Stimulated activated CD8-positive, alpha-beta memory T cell treated with anti-CD3 and anti-CD28 coated beads, Interleukin-15, amount 100 ng/mL, for 24 hours (primary cell): ENCODE measurements at places on chromosomes 3 and 15.

GRCh38 chr3:16520970-16521881 is 7.7 kb upstream of the RFTN1 start:
- DNase-seq: no peak

DNA sequence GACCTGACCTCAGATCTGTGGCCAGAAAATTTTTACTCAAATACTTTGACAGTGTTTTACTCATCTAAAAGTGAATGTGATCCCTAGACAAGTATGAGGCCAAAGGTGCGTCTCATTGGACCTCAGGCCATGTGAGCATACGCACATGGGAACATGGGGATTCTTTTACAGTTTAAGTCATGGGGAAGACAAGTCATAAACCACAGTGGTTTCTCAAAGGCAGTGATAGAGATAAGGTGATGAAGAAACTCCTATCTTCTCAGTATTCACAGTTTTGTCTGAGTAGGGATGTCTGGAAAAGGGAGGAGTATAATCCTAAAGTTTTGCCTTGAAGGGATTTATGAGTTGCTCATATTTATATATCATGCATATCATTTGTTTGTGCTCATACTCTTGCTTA is 173.8 kb downstream of the FNDC3B start:
- no peak for DNase-seq

DNA sequence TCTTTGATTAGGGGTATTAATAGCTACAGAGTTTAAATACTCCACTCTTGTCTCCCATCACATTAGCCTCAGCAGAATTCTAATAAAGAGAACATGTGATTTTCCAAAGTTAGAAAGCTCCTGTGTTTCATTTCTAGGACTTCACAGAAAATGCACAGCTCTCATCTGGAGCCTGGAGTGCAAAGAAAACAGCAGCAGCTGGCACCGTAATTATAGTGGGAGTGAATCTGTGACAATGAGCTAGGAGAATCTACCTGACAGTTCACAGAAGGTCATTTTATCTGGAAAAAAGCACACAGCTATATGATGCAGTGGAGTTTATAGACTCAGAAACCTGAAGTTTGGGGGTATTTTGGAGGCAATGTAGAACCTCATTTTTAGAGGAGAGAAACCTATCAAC is 5.4 kb upstream of the TRIM59 start:
- DNase-seq: no peak

GRCh38 chr3:43286841-43287499 is 630 bp downstream of the SNRK start:
- DNase-seq: peak; percentile 6

DNA sequence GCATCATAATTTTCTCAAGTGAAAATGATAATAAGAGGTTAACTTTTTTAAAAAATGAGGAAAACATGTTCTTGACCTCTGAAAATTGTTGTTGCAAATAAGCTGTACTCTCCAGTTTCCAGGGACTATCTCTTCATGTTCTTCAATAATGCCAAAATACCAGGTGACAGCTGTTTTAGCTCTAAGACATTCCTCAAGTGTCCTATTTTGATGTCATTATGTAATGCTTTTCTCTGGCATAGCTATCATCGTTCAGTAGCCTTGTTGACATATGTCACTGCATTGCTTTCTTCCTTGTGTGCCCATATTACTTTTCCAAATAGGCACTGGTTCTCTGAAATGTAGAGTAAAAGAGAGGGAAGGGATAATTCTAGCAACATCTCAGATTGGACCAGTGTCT is 5.7 kb upstream of the FILIP1L start:
- DNase-seq: no peak

GRCh38 chr15:100559330-100559729 is 30.6 kb upstream of the CERS3 start:
- no peak for DNase-seq

DNA sequence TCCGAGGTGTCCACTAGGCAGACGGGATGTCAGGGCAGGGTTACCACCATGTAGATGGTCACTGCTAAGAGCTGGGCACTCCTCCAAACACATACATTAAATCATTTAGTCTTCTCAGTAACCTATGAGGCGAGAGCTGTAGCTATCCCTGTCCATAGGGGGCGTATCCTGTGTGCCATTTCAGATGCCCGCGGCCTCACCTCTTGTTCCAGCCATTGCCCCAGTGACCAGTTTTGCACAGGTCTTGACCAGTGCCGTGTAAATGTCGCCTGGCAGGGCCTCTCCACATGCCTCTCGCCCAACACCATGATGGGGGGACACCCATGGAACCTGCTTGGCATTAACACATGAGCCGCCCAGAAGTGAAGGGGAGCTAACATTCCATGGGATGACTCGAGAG is 20.8 kb upstream of the SRP14 start:
- DNase-seq: no peak

DNA sequence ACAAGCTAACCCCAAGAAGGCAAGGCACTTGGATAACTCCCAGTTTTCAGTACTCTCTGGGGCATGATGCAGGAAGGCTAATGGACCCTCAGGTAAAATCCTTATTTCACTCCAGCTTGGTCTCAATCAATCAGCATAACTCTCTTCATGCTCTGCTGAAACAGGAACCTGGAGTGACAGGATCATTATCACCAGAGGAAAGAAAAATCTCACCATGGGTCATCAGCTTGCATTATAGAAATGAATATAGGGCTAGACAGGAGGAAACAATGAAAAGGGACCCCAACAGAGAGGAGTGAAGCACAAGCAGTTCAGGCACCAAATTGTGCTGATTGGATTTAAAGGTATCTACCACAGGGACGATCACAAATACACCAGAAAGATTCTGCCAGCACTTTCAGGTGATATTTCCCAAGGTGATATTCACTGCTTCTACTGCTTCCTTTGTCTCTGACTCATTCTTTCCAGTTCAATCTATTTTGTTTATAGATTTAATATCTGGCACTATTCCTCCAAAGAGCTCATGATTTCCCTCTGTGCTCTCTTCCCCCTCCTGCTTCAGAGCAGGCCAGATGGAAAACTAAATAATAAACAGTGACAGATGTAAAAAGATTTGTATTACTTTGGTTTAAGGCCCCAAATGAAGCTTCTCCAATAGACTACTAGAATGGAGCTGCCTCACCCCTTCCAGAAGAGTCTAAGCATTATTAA is 22.9 kb upstream of the THUMPD3 start:
- DNase-seq: no peak

DNA sequence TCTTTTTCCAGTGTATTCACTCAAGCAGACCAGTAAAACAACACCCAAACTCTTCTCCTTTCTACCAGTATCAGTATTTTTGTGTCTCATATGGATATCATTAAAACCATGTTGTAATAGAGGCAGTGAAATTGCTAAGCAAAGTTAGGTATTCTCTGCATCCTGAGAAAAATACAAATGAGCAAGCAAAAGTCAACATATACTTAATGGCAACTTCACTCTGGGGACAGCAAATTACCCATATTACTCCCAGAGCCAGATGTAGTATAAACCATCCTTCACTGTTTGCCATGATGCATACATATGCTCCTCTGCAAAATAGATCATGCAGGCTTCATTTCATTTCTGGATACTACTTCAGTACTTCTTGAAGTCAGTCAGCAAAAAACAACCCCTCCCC is 22.1 kb downstream of the UBA5 start:
- no peak for DNase-seq

GRCh38 chr15:59594991-59595390 is 16.6 kb upstream of the GCNT3 start:
- DNase-seq: no peak

DNA sequence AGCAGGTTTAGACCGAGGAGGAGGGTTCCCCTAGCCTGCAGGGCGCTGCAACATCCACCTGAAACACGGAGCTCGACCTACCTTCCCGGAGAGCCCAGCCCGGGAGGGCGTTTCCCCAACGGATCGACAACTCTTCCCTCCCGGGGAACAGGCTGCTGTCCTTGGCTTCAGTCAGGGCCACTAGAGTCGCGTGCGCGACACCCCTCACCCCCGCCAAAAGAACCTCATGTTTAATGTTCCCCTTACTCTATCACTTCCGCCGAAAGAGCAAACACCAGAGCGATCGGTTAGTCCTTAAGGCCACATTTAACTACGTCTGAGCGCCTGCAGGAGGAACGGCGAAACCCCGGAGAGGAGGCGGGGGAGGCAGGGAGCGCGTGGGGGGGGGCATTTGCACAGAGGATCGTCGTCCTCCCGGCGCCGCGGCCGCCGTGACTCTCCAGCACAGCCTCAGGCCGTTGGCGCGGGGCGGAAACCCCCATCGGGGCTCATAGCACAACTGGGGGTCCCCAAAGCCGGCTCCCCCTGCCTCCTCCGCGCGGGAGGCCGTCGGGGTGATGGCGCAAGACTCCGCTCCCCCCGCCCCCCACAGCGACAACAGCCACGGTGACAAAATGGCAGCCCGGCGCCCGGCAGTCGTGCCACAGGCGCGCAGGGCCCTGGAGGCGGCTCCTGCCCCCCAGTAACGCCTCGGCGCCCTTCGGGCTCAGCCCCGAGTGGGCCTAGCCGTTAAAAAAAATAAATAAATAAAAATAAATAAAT is 3.2 kb downstream of the ANP32A start:
- DNase-seq: peak; percentile 40

DNA sequence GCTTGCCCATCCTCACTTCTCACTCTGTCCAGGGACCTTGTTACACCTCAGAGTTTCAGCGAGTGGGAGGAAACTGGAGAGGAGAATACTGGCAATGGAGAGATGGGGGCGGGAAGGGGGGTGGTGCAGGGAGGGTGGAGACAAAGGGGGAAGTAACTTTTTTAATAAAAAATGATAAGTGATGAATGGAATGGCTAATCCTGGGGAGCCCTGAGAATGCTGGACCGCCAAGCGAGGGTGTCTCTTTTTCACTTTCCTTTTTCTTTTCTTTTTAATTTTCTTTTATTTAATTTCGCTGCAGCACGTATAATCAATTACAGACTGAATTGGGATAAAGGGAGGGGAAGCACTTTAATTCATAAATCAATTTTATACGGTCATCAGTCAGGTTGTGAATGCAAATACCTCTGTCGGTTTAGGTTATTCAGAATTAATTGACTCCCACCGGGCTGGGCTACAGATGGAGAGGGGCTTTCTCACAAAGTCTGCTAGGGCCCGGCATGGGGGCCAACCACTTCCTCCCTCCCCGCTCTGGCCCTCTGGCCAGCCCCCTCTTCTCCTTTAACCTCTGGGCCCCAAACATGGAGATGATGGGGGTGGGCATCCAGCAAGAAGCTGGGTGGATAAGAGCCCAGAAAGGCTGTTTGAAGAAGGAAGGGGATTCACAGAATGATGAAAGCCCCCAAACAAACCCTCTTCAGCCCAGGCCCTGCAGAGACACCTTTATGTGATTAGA is 106.8 kb upstream of the BOC start:
- no peak for DNase-seq

- no peak for DNase-seq
Measured at GRCh38 chr3:142818651-142819050, 70.2 kb downstream of the PCOLCE2 start.

DNA sequence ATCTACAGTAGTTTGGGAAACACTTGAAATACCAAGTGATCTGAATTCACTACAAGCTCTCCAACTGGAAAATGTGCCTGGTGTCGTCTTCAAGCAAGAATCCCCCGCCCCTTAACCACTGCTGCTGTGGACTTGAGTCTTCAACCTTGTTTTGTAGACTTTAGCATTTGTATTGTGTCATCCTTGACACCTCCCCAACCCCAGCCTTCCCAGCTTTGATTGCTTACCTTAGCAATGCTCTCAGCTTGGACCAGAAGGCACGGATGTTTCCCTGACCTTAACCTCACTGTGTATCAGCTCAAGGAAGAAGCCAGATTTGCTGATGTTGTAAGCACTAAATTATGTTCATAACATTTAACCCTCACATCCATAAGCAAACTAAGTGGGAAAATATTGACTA is 146.4 kb downstream of the IGF1R start:
- no peak for DNase-seq

DNA sequence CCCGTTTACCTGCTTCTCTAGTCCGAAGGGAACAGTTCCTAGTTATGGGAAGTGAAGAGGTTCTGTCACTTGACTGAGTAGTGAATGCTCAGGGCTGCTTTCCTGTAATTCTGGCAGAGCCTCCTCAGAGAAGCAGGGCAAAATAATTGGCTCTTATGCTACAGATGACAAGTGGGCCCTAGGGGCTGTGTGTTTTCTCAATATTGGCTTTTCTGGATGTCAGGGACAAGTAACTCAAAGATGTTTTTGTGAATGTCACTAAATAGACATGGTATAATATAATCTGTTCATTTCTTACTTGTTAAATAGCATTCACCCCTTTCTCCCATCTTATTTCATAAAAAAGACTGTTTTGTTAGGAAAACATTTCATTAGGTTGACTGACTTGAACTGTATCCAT is 40.1 kb downstream of the SGO1 start:
- no peak for DNase-seq

DNA sequence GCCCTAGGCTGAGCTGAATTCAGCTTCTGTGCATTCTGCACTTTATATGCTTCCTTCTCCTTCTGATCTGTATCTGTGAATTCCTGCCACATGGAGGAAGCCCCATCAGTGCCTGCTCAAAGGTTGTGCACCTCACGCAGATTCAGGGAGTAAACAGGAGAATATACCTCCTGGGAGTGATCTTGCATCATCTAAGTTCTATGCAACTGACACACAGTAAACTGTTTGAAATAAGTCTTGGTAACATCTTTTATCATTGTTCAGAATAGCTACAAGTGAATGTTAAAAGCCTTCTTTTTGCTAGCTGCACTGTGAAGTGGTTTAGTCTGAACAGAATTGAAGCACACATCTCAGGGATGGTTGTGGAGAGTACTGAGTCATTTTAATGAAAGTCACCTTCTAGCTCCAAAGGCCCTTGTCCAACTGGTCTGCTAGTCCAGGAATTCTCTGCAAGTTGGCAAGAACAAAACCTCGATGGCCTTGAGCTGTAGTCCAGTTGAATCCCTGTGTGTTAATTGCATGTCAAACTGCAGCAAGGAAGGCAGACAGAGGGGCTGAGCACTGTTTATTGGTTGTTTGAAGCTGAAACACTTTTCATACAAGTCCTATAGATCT is 215.0 kb downstream of the WNT5A start:
- DNase-seq: no peak
